Liver (tissue), 10 donors: ENCODE measurements at places on chromosomes 12 and 14. TPM values are rescaled to one million over a fixed set of nuclear protein-coding genes. Genes with fewer than 3 reads are reported as not detected.

- peak; percentile 22 for DNase-seq
- H3K27ac ChIP-seq = peak overlapping the region; percentile 46
- no peaks in the 10 kb centered on the region for H3K27me3 ChIP-seq
- H3K36me3 ChIP-seq = no peaks in the 10 kb centered on the region
- no peaks in the 10 kb centered on the region for H3K4me1 ChIP-seq
- no peak overlapping the region for H3K4me3 ChIP-seq
Observed at GRCh38 chr12:4224206-4224889, 49.2 kb upstream of the CCND2 start.

Gene PITPNM2
- 28.4 TPM for total RNA-seq

DNA sequence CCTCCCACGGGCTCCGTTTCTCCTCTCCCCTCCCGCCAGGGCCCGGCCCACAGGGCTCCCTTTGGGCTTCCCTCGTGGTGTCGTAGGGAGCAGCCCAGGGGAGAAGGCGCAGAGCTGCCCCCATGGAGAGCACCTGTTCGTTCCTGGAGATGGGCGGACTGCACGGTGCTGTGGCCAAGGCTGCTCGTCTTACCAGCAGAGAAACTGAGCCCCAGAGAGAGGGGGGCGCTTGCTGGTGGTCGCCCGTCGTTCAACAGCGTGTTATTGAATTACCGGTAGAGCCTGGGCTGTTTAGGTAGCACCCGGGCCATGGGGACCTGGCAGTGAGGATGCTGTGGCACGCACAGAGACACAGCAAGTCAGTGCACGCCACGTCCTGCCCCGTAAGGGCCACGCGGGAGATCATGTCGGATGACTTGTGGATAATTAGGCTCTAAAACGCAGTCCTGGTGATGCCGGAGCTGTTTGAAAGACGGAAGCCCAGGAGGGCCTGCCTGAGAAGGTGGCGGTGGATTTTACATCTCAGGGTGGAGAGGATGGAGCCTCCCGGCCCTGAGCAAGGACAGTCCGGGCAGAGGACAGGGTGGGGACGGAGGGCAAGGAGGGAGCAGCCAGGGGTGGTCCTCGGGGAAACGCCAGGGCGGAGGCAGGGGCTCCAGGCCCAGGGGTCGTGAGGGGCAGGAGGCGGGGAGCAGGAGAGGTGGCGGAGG is 134.4 kb downstream of the ADGRD1 start:
- no peaks in the 10 kb centered on the region for H3K27me3 ChIP-seq
- no peaks in the 10 kb centered on the region for H3K36me3 ChIP-seq
- no peak overlapping the region for H3K27ac ChIP-seq
- no peak for DNase-seq
- no peak overlapping the region for H3K4me3 ChIP-seq

Gene TSPAN11
- total RNA-seq = 0.33 TPM

GRCh38 chr12:25187781-25188180 is 7.2 kb downstream of the DNAI7 start:
- H3K4me3 ChIP-seq = no peak overlapping the region
- DNase-seq = no peak
- no peaks in the 10 kb centered on the region for H3K27me3 ChIP-seq
- H3K36me3 ChIP-seq = no peaks in the 10 kb centered on the region
- no peaks in the 10 kb centered on the region for H3K4me1 ChIP-seq

GRCh38 chr12:91562476-91562875 is 379.9 kb upstream of the DCN start:
- H3K27me3 ChIP-seq = no peaks in the 10 kb centered on the region
- H3K27ac ChIP-seq = no peak overlapping the region
- DNase-seq = no peak
- H3K36me3 ChIP-seq = no peaks in the 10 kb centered on the region

- H3K27ac ChIP-seq = no peak overlapping the region
- H3K4me1 ChIP-seq = no peaks in the 10 kb centered on the region
Observed at GRCh38 chr14:71682337-71682736, 249.9 kb upstream of the RGS6 start.

DNA sequence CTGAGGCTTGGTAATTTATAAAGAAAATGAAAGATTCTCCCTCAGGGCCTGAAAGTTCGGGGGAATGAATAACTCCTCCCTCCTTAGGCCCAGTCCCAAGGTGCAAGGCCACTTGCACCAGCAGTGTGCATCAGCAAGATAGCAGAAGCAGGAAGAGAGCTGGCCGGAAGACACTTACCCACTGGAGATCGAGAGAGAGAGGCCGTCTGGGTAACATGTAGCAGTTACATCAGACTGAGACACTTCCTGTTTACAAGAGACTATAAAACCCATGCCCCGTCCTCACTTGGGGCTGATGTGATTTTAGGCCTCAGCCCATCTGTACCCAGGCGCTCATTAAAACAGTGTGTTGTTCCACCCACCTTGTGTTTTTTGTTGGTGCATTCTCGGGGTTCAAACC is 85.2 kb downstream of the TMTC3 start:
- no peaks in the 10 kb centered on the region for H3K4me1 ChIP-seq
- H3K27ac ChIP-seq = no peak overlapping the region
- DNase-seq = no peak
- no peak overlapping the region for H3K4me3 ChIP-seq
- H3K36me3 ChIP-seq = no peaks in the 10 kb centered on the region

Gene FOXG1
- total RNA-seq = not detected

DNA sequence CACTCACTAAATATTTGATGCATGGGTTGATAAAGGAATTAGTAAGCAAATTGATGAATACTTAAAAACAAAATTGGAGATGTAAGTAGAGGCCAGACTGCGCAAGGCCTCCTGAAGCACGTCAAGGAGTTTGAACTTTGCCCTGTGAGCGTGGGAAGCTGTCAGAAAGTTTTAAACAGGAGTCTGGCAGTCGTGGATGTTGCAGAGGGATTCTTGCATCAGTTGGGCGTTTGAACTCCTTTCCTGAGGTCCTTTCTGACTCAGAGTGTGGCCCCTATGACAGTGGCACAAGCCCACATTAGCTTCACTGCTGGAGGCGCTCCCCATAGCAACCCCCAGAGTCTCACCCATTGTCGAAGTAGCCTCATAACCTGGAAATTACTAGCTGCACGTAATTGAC is 17.9 kb upstream of the IL22 start:
- H3K36me3 ChIP-seq = no peaks in the 10 kb centered on the region
- no peaks in the 10 kb centered on the region for H3K4me1 ChIP-seq
- no peaks in the 10 kb centered on the region for H3K27me3 ChIP-seq

DNA sequence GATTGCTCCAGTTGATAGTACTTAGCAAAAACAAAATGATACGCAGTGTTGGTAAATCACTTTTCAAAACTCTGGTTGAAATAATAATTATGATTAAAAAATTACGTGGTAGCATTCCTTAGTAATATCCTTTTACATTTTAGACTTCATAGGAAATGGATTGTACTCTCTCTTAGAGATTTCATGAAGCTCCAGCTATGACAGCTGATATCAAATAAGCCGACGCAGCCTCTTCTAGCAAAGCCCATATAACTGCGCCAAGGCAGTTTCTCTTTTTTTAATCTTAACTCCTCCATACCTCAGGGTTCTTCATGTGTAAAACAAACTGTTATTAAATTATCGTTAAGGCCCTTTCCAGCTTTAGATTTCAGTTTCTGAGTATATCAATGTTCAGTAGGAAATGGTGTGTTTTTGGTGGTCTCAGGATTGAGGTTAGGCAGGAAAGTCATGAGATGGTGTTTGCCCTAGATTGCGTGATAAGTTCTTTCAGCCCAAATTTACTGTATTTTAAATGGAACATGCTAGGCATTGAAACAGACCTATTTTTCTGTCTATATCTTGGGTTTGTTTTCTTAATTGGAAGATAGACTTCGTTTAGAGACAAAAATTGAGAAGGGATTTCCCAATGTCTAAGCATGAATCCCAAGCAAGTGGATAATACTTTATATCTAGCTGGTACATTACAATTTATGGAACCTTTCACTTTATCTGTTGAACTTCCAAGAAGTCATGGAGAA is 902 bp upstream of the CFL2 start:
- H3K27ac ChIP-seq = peak overlapping the region; percentile 98
- peak overlapping the region; percentile 57 for H3K4me3 ChIP-seq
- H3K27me3 ChIP-seq = no peaks in the 10 kb centered on the region
- peaks cover 2% of the 10 kb centered on the region for H3K36me3 ChIP-seq

DNA sequence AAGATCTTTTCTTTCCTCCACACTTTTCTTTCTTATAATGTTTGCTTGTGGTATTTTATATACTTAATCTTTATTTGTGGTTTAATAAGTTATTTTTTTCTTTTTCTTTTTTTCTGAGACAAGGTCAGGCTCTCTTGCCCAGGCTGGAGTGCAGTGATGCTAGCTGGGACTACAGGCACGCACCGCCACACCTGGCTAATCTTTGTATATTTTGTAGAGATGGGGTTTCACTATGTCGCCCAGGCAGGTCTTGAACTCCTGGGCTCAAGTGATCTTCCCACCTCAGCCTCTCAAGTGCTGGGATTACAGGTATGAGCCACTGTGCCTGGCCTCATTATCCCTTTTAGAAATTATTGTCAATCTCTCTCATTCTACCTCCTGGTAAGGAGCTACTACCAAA is 87.1 kb downstream of the SCFD1 start:
- no peak overlapping the region for H3K27ac ChIP-seq
- no peaks in the 10 kb centered on the region for H3K27me3 ChIP-seq
- no peak for DNase-seq
- H3K4me3 ChIP-seq = no peak overlapping the region
- H3K36me3 ChIP-seq = peaks cover 13% of the 10 kb centered on the region

GRCh38 chr12:46653311-46653710 is 172.5 kb downstream of the SLC38A4 start:
- no peak overlapping the region for H3K27ac ChIP-seq
- DNase-seq = no peak
- no peaks in the 10 kb centered on the region for H3K36me3 ChIP-seq
- no peaks in the 10 kb centered on the region for H3K4me1 ChIP-seq
- H3K4me3 ChIP-seq = no peak overlapping the region

DNA sequence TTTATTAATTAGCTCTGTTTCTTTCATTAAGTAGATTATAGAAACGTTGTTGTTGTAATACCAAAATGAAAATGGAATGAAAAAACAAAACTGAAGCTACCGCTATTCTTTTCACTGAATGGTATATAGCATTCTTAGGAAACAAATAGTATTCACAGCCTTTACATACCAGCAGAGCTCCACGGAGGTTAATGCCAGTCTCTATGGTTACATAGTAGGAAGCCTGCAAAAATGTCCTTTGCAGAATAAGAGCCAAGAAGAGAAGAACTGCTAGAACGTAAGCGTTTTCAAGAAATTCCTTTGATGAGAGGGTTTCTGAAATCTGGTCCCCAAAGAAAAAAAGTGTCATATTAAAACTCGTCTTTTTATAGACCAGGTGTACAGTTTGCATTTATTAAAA is 30.6 kb downstream of the ABCC9 start:
- DNase-seq = no peak
- no peak overlapping the region for H3K27ac ChIP-seq
- no peaks in the 10 kb centered on the region for H3K27me3 ChIP-seq
- H3K36me3 ChIP-seq = no peaks in the 10 kb centered on the region

DNA sequence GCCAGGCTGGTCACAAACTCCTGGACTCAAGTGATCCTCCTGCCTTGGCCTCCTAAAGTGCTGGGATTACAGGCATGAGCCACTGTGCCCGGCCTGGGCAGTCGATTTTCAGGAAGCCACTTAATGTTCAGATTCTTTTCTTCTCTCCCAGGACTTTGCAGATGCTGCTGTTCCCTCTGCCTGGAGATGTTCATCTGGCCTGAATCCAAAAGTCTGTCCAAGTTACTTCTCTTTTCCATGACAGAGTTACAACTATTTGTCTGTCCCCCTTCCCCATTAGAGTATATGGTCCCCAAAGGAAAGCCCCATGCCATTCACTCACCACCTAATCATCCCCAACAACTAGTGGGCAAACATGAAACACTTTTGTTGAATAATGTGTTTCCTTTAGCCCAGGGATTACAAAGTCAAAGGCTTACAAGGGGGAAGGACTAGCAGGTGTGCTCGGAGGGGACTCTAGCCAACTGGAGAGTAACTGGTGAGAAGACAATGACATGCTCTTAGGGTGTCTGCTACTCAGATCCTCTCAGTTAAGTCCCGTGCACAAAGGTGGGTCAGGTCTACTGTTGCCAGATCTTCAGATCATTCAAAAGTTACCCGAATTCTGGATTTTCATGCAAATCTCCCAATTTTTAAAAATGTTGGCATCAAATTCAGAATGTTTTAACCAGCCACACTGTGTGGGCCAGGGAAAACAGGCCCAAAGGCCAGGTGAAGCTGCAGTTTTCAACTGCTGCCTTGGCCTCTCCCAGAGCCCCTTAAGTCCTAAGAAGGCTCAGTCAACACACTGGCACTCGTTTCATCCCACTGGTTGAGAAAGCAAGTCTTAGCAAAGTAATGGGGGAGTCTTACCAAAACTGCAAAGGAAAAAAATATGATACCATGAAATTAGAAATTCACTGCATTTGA is 29.6 kb downstream of the NUDT4 start:
- no peak overlapping the region for H3K27ac ChIP-seq
- H3K36me3 ChIP-seq = peaks cover 2% of the 10 kb centered on the region
- H3K4me1 ChIP-seq = peaks cover 14% of the 10 kb centered on the region
- no peak overlapping the region for H3K4me3 ChIP-seq
- no peak for DNase-seq
- H3K27me3 ChIP-seq = no peaks in the 10 kb centered on the region

Gene MYF5
- not detected for total RNA-seq

Gene SPIC
- total RNA-seq = 17.7 TPM
